ENCODE measurements at places on chromosomes 2 and 18.

DNA sequence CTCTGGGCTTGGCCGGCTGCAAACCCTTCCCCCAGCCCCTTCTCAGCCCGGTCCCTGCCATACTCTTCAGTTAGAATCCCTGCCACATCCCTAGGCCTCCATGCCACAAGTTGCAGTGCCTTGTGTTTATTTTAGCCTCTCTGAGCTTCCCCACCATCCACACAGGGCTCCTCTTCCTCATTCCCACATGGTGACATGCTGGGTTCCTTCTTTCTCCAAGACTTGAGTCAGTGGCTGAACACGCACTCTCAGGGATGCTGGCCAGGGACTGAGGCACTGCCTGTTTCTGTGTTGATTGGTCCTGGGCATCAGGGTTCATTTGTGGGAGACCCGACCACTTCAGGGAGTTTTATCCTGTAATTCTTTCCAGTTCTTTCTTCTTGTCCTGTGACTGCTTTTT is 56.3 kb downstream of the KCNS3 start:
- no peak for DNase-seq

GRCh38 chr2:169637620-169638019 is 53.5 kb downstream of the PPIG start:
- DNase-seq: no peak

- no peak for DNase-seq
These were observed 1.5 kb downstream of the SOWAHC start for GRCh38 chr2:109615637-109616144.

- DNase-seq: no peak
These were observed 194.9 kb upstream of the TNP1 start for GRCh38 chr2:217054791-217055190.

DNA sequence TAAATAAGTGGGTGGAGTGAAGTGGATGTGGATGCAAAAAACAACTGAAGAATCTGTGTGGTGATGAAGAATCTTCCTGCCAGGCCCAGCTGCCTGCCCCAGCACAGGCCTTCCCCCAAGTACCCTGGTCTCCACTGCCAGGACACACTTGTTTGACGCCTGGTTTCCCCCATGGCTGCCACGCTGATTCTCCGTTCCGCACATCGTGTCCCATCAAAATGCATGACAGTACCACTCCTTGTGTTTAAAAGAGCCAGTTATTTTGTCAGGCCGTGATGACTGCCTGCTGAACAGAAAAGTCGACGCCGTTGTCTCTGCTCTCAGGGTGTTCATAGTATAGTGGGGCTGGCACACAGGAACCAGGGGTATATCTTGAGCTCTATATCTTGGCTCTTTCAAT is 50.3 kb upstream of the KYNU start:
- no peak for DNase-seq

GRCh38 chr18:6605115-6605869 is 124.2 kb upstream of the ARHGAP28 start:
- DNase-seq: no peak

GRCh38 chr2:86072271-86072858 is 33.3 kb downstream of the POLR1A start:
- no peak for DNase-seq

DNA sequence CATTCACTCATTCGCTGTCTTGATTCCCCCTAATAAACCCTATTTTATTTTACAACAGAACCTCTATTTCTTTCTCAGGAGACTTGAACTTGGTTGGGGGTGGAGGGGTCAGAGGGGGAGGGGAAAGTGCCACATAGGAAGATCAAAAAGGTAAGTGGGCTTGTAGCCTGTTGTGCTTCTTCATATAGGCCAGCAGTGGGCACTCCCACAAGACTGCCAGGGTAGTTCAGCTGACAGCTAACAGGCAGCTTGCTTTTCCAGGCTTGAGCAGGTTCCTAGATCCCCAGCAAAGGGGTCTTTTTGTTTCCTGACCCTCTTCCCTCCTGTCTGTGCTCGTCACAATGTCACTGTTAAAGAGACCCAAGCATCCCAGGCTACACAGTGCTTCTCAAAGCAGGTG is 829 bp upstream of the KIAA2012 start:
- DNase-seq: no peak

GRCh38 chr2:12453731-12454130 is 263.0 kb upstream of the TRIB2 start:
- DNase-seq: no peak

- DNase-seq: no peak
These were observed 48.0 kb upstream of the MYCN start for GRCh38 chr2:15892151-15892880.

DNA sequence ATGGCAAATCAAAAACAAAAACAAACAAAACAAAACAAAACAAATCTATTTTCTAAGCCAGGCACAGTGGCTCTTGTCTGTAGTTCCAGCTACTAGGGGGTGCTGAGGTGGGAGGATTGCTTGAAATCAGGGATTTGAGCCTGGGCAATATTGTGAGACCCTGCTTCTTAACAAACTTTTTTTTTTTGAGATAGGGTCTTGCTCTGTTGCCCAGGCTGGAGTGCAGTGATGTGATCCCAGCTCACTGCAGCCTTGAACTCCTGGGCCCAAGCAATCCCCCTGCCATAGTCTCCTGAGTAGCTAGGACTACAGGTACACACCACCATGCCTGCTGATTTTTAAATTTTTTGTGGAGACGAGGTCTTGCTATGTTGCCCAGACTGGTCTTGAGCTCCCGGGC is 6.2 kb downstream of the HPCAL1 start:
- no peak for DNase-seq

GRCh38 chr18:50848991-50849390 is 29.2 kb upstream of the MRO start:
- no peak for DNase-seq

DNA sequence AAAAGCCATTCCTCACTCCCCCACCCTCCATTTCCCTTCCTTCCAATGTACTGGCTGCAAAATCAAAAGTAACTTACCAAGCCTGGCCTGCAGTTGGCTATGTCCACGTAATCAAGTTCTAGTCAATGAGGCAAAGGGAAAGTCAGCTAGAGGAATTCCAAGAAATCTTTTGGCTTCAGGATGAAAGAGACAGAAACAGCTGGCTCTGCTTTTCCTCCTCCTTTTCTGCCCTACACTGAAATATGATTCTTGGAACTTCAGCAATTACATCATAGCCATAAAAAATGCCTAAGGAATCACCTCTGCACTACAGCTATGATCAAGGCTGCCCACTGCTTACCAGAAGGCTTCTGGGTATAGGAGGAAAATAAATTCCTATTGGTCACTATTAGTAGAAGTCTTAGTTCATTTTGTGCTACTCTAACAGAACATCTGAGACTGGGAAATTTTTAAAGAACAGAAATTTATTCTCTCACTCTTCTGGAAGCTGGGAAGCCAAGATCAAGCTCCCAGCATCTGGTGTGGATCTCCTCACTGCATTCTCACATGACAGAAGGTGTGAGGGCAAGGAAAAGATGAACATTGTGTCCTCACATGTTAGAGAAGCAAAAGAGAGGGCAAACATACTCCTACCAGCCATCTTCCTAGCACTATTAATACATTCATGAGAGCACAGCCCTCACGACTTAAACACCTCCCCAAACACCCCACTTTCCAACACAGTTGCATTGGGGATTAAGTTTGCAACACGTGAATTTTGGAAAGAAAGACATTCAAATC is 219.9 kb downstream of the TMX3 start:
- no peak for DNase-seq

- no peak for DNase-seq
These were observed 38.9 kb downstream of the ADCY3 start for GRCh38 chr2:24881158-24881557.

- no peak for DNase-seq
These were observed 390.4 kb downstream of the TSN start for GRCh38 chr2:122145856-122146255.

GRCh38 chr18:11324510-11324909 is 175.1 kb upstream of the PIEZO2 start:
- no peak for DNase-seq

- DNase-seq: no peak
These were observed 61.3 kb downstream of the EFEMP1 start for GRCh38 chr2:55862246-55862645.

DNA sequence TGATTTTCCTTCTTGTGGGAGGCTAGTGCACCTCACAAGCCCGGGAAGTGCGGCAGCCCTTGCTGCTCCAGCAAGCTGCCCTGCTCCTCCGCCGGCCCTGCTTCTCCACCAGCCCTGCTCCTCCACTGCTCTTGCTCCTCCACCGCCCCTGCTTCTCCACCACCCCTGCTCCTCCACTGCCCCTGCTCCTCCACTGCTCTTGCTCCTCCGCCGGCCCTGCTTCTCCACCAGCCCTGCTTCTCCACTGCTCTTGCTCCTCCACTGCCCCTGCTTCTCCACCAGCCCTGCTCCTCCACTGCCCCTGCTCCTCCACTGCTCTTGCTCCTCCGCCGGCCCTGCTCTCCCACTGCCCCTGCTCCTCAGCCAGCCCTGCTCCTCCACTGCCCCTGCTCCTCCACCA is 95.6 kb downstream of the NDUFA10 start:
- DNase-seq: no peak

- no peak for DNase-seq
These were observed 17.2 kb upstream of the GYPC start for GRCh38 chr2:126638746-126639145.

DNA sequence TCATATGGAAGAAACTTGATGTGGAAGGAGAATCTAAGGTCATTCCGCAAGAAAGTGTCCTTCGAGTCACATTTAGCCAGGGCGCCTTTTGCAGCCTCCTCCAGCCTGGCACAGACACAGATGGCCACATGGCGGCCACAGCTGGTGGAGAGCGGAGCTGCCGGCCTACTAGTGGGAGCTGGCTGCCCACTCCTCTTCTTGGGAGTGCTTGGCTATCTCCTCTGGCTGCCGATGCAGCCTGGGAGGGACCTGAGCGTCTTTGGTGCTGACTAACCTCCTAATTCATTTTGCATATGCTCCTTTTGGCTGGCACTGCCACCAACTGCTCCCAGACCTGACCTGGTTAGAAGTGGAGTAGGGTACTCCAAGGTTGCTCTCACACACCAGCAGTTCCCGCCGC is 199.3 kb upstream of the MYT1L start:
- DNase-seq: no peak

DNA sequence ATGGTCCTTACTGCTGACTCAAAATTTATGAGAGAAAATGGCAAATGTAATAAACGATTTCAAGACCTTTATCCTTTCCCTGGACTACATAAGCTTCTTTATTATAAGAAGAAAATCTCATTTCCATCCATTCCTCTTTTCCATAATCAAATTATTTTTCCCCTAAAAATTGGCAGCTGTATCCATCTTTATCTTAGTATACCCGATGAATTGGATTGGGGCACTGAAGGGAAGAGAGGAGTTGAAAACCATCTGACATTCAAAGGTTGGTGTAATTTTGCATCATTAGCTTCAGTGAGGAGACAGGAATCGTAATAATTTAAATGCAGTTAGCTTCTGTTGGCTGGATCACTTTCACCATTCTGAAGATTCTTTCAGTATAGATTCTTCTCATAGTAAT is 574.1 kb downstream of the XIRP2 start:
- DNase-seq: no peak

- no peak for DNase-seq
These were observed 260.3 kb downstream of the KLHL29 start for GRCh38 chr2:23645230-23645808.

DNA sequence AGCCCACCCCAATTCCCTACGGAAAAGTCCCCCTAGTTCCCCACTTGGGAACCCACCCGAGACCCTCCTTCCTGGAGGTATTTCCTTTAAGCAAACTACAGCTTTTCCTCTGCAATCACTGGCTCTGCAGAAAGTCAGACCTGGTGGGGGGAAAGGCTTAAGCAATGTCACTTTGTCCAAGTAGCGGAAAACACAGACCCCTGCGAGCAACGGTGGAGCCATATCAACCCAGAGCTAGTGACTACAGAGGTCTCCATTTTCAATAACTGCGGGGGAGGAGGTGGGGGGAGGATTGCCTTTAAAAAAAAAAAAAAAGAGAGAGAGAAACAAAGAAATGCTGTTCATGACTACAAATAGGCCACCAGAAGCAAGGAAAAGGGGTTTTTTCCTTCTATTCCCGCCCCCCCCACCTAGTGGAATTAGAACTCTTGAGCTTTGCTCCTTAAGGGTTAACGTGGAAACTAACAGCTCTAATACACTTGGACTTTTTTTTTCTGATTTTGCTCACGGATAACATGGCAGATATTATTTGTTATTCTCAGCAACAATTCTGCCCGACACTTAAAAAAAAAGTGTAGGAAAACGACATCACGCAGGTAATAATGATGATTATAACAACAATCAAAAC is 1.1 kb upstream of the FRZB start:
- no peak for DNase-seq

DNA sequence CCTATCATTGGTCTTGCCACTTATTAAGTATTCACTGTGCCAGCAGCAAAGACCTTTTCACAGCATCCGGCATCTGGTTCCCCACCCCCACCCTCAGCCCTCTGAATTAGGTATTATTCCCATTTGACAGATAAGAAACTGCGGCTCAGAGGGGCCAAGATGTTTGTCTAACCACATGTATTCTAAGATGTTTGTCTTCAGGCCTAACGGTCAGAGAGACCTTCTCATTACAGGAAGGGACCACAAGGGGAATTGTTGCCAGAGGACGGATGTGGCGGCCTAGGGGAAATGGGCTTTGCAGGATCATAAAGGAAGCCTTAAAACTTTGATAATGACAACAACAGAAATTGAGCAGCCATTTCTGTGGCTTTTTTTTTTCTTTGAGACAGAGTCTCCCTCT is 16.6 kb downstream of the NPPC start:
- no peak for DNase-seq

DNA sequence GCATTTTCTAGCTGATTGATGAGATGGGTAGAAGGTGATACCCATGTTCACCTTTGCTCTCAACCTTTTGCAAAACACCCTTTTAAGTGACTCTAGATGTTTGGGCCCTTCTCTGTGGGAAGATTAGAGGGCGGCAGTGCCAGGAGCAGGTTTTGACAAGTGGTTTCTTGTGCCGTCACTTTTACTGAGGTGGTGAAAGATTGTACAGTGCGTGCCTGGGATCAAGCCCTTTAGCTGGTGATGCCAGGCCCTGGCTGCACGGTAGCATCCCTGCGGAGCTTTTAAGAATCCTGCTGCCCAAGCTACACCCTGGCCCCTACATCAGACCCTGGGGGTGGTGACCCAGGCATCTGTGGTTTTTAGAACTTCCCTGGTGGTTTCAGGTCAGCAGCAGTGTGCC is 29.1 kb downstream of the MTCL1 start:
- DNase-seq: no peak

DNA sequence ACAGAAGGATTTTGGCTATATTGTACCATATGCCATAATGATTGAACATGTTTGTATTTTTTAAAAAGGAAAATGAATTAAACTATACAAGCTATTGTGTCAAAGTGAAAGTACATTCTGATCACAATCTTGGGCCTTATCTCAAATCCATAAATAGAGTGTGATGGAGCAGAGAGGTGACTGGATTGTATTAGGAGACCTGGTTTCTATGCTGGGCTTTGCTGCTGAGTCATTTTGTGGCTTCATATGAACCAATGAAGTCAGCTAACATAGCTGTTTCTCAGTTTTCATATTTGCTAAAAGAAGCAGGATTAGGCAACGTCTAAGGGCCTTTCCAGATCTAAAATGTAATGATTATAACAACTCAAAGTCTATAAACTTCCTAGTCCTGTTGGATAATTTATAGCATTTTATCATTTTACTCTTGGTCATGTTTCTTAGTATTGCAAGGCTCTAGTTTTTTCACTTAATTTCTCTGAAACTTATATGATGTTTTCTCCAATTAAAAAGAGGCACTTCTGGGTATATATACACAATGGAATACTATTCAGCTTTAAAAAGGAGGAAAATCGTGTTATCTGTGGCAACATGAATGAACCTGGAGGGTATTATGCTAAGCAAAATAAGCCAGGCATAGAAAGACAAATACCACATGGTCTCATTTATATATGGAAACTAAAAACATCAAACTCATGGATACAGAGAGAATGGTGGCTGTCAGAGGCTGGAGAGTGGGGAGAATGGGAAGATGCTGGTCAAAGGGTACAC is 112.3 kb downstream of the MEP1B start:
- DNase-seq: no peak

All from stimulated activated CD4-positive, alpha-beta T cell treated with anti-CD3 and anti-CD28 coated beads, Interleukin-4, amount 100 ng/mL, for 24 hours (primary cell).